ENCODE measurements at places on chromosomes 6 and 20. TPM values are rescaled to one million over a fixed set of nuclear protein-coding genes. Genes with fewer than 3 reads are reported as not detected.

GRCh38 chr6:123042401-123042800 is 46.4 kb downstream of the CLVS2 start:
- no peak for DNase-seq

DNA sequence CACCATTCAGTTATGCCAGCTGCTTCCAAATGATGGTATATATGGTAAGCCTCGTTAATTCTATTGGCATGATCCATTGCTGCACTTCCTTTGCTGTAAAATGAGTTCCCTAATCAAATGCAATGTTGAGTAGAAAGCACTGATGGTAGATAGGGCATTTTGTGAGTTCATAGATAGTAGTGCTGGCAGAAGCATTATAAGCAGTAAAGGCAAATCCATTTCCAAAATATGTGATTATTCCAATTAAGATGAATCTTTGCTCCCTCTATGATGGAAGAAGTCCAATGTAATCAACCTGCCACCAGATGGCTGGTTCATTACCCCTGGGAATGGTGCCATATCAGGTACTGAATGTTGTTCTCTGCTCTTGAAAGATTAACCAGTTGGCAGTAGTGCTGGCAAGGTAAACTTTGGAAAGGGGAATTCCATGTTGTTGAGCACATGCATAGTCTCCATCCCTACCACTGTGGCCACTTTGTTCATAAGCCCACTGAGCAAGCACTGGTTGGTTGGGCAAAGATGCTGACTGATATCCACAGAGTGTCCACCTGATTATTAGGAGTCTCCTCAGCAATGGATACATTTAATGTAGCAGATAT is 5.6 kb upstream of the TBPL1 start:
- no peak for DNase-seq

DNA sequence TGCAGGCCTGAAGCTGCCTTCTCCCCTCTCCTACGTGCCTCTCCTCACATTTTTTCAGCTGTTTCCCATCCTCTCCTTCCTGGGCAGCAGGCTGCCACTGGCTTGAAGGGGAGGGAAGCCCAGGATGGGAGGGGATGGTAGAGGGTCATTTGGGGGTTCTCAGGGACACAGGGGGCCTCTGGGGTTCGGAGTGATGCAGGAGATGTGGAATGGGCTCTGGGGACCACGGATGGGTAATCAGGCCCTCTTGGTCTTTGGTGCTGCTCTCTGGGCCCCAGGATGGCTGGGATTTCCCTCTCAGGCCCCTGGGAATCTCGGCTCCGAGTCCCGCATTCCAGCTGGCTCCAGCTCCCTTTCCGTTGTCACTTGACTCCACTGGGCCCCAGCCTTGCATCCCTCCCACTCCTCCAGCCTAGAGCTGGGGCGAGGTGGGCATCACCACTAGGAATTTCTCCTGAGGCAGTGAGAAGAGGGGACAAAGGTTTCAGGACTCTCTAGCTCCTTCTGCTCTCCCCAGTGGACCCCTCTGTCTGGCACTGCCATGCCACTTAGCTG is 2.0 kb upstream of the DDR1 start:
- no peak for DNase-seq

DNA sequence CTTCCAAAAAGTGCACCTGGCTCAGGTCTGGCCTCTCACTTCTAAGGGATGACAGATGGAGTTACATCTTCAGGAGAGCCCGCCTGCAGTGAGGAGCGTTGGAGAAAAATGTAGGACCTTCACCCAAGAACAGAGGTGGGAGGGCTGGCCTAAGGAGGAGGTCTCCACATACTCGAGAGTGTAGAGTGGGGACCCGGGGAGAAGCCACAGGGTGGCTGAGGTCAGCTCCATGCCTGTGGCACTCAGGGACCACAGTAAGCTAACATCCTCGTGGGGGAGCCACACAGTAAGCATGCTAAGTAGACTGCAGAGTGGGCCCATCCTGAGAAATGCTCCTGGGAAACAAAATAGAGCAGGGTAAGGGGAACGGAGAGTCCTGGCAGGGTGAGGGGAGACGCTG is 24.0 kb downstream of the AAR2 start:
- DNase-seq: no peak

GRCh38 chr6:34149452-34149810 is 3.5 kb upstream of the GRM4 start:
- no peak for DNase-seq

- DNase-seq: no peak
Measured at GRCh38 chr20:44026647-44027342, 112.1 kb downstream of the TOX2 start.

- DNase-seq: no peak
Measured at GRCh38 chr6:79797163-79797764, 150.1 kb downstream of the ELOVL4 start.

GRCh38 chr6:24721461-24722215 is 2.7 kb upstream of the C6orf62 start:
- DNase-seq: no peak

DNA sequence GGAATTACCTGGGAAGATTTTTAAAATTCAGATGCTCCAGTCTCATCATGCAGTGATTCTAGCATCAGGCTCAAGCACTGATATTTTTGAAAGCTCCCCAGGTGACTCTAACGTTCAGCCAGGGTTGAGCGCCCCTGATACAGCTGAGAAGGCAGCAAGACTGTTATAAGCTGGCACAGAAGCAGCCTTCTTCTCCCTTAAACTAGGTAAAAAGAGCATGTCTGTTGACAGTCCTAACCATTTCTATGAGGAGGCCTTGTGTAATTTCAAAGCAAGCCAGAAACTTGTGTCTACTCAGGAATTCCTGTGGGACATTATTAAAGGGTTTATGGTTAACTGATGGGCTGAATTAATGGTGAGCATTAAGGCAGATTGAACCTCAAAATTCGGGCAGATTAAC is 141.9 kb downstream of the PDE7B start:
- DNase-seq: no peak

- no peak for DNase-seq
Measured at GRCh38 chr6:169789146-169789943, 37.9 kb downstream of the ERMARD start.

DNA sequence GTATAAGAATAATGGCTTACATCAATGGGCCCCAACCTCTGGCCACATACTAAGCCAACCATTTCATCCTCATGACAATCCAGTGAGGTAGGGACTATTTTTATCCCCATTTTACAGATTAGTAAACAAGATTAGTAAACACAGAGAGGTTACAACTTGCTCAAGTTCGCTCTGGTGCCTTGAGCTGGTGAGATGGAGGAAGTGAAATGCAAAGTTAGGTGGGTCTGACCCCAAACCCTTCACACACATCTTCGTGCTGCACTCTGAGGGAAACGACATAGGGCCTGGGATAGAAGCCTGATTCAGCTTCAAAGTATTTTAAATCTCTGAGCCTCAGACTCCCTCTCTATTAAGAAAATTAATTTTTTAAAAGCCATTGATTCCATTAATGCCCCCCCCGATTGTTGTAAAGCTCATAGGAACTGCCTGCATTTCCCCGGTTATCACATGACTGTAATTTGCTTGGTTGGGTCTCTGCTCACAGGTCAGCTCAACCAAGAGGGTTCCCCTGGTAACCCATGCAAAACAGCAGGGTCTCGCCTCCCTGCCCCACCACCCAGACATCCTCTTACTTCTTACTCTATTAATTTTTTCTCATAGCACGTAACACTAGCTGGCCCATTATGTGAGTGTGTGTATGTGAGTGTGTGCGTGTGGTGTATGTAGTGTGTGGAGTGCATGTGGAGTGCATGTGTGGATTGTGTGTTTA is 221.2 kb downstream of the MAFB start:
- no peak for DNase-seq

DNA sequence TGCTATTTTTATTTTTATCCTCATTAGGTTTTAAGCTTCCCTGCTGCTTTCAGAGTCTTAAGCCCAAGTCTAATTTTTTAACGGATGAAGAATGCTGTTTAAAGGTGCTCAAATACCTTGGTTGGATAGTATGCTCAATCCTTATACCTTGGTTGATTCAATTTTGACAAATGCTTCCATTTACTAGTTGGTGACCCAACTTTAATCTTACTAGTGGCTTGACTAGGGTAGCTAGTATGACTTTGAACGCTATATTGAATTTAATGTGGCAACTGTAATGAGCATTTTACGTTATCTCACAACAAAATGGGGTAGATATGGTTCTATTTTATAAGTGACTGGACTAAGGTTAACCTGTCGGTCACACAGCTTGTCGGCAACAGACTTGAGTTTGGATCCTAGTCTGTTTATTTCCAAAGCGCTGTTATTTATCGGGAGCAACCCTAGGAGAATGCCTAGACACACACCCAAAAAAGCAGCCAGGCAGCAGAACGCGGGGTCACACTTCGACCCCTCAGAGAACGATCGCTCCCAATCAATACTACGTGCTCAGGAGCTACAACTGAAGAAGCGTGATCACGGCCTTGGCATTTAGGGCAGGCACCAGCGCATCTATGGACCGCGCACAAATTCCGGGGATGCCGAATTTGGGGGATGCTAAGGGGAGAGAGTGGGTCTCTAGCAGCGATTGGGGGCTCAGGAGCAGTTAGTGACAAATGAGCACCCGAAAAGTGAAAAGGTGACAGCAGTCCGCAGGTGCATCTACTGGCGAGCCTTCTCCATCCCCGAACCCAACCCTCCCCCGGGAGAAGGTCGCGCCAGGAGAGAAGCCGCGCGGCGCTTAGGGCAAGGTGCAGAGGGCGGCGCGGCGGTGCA is 586 bp upstream of the ALDH5A1 start:
- DNase-seq: no peak

DNA sequence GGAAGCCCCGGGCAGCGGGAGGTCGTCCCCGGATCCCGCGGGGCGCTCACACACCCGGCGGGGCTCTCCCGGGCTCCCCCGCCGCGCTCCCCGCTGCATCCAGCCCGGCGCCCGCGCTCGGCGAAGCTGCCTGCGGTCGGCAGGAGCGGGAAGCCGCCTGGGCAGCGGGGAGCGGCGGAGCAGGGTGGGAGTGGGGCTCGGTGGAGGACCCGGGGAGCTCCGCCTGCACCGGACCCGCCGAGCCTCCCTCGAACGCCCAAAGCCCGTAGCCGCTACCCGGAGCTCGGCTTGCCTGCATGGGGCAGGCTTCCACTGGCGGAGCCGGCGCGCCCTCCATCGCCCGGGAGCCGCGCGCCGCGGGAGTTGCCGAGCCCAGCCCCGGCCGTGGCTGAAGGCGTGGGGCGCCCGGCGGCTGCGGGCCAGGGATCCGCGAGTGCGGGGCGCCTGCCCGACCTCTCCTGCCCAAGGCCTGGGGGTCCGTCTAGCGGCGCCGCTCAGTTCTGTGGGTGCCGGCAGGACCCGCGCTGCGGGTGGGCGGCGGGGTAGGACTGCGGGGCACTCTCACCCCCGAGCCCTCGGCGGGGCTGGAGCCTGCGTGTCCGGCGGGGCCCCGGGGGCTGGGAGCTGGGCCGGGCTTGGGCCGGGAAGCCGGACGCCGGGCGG is 671 bp downstream of the CDH4 start:
- no peak for DNase-seq

CCDC167 gene
- total RNA-seq: 19.7 TPM

FAM217A gene
- not detected for total RNA-seq

EPHA7 gene
- 0.06 TPM for total RNA-seq

SLC4A11 gene
- 71.0 TPM for total RNA-seq

BPI gene
- total RNA-seq: not detected

GTSF1L gene
- total RNA-seq: not detected

SCRT2 gene
- not detected for total RNA-seq

All from NCI-H460 (cell line).